A549 treated with dexamethasone at 1 μM for 4 hours (cell line): ENCODE measurements at places on chromosomes 4 and X. TPM values are rescaled to one million over a fixed set of nuclear protein-coding genes. Genes with fewer than 3 reads are reported as not detected.

CNKSR2 gene
- 2.0 to 2.9 TPM (median 2.7 TPM) in 5 replicates for total RNA-seq

MAGEA10 gene
- 0.03 to 0.07 TPM (median 0.05 TPM) in 3 of 5 replicates, not detected in the others for total RNA-seq

INPP4B gene
- 4.2 to 6.0 TPM (median 5.3 TPM) in 5 replicates for total RNA-seq

PAGE2 gene
- not detected in 5 replicates for total RNA-seq

TGIF2LX gene
- not detected in 5 replicates for total RNA-seq

PHEX gene
- total RNA-seq: 0.29 to 0.41 TPM (median 0.33 TPM) in 5 replicates

ATP1B4 gene
- total RNA-seq: 0.02 to 0.05 TPM in 2 of 5 replicates, not detected in the others

IKBKG gene
- 30.1 to 42.7 TPM (median 40.9 TPM) in 5 replicates for total RNA-seq
